ENCODE measurements at places on chromosomes 5 and 9.

- no peak for DNase-seq
Observed at GRCh38 chr9:89605465-89606048, 745 bp downstream of the GADD45G start.

DNA sequence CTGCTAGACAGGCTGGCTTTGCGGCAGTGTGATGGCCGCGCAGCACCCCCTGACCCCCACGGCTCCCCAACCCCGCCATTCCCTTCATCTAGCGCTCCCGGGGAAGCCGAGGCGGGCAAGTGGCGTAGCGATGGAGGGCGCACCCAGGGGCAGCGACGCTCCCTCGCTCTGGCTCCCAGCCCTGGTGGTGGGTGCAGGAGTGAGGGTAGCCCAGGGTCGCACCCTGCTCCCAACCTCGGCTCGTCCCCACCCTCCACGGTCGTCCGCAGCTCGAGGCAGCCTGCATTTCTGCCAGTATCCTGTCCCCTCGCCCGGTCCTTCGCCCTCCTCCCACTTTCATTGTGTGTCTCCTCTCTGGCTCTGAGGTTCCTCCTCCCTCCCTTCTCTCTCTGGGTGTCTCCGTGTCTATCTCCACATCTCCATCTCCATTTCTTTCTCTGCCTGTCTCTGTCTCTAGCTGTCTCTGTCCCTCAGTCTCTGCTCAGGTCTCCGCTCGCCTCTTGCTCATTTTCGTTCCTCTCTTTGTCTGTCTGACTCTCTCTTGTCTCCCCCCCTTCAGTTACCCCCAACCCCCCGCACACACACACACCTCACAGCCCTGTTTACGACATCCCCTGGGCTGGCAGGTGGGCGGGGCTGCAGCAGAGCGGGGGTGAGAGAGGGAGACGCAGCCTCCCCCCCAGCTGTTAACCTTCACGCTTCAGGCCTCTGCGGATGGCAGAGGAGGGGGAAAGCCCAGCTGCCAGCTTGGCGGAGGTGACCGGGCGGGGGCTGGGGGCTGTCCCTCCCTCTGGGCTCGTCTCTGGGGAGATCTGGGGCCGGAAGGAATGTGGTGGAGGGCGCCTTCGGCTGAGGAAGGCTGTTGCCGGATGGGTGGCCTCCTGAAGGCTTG is 48.7 kb upstream of the PSD2 start:
- peak; percentile 93 for DNase-seq

DNA sequence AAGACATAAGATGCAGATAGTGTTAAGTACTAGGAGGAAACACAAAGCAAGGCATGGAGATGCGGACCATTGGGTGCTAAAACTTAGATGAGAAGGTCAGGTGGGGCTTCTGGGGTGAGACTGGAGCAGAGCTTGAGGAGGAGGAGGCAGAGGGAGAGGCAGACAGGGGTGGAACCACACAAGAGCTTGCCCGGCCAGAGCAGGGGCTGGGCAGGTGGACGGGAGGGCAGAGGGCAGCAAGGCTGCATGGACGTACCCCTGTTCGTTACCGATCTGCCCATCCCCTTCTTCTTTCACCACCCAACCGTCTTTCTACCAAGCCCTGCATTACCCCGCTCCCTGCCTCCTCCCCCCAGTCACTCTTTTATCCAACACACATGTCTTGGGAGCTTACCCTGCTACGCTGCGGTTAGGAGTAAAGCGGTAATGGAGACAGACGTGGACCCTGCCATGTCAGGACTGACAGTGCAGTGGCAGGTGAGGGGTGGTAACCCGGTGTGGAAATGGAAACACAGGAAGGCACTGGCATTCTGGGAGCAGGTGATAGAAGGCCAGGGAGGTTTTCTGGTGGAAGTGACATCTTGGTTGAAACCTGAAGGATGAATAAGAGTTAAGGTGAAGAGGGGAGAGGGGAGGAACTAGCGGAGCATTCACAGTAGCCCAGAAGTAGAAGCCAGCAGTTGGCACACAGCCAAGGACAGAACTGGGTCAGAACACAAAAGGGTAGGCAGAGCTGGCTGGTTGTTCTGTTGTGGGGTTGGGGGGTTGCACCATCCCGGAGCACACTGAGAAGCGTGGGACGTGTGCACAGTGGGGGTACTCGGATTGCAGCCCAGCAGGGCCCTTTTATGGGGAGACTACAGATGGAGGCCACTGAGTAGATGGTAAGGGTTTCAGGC is 167.2 kb downstream of the CACNA1B start:
- no peak for DNase-seq

DNA sequence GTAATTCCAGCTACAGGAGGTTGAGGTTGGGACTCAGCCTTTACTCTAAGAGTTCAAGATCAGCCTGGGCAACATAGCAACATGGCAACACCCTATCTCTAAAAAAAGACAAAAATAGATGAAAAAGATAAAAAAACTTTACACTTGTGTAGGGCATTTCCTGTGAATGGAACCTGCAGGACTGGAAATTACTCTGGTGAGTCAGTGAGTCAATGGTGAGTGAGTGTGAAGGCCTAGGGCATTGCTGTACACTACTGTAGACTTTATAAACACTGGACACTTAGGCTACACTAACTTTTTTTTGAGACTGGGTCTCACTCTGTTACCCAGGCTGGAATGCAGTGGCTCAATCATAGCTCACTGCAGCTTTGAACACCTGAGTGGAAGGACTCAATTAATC is 19.5 kb upstream of the ARSI start:
- DNase-seq, result no peak

Measured in CD4-positive, alpha-beta T cell treated with Interleukin-15 for 1 hour (primary cell).